Activated CD4-positive, alpha-beta T cell treated with anti-CD3 and anti-CD28 coated beads, Interleukin-2, amount 50 U/mL, for 4 hours (primary cell): ENCODE measurements at places on chromosomes 12 and 14.

- no peak for DNase-seq
Measured at GRCh38 chr12:107126796-107127481, 33.6 kb upstream of the CRY1 start.

GRCh38 chr12:6607751-6608591 lies 792 bp upstream of the CHD4 start:
- DNase-seq, result no peak

GRCh38 chr12:16568873-16569272 lies 37.1 kb downstream of the LMO3 start:
- DNase-seq, result no peak

DNA sequence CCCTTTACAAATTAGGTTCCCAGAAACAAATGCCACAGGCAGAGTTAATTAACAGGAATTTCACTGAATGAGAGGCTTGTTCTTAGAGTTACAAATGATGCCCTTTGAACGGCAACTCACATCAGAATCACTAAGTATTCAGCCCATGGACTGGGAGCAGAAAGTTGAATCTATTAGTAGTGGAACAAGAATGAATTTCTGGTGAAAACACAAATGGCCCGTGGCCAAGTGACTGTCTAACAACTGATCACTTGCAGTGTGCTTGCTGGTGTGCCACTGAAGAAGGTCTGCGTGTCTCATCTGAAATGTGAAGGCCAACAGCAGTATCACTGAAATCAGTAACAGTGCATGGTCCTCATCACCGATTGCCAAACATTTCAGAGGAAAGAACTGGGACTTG lies 893.4 kb upstream of the TMEM132C start:
- no peak for DNase-seq

GRCh38 chr12:49733219-49734017 lies 7.9 kb upstream of the TMBIM6 start:
- no peak for DNase-seq
